Chondrocyte (in vitro differentiated cells): ENCODE measurements at places on chromosomes 3 and 15. TPM values are rescaled to one million over a fixed set of nuclear protein-coding genes. Genes with fewer than 3 reads are reported as not detected.

DNA sequence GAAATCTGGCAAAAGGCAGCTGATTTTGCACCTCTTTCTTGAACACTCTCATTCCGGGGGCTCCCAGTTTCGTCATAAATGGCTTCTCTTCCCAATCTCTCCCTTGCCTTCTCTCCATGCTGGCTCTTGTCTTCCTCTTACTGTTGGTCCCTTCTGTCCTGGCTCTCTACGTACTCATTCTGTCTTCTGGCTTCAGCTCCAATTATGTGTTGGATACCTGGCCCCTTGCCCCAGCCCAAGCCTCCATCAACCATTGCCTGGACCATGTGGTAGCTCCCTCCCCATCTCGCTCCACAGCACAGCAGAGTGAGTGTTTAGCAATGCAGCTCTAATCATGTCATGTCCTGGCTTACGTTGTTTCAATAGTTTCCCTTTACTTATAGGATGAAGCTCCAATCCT lies 21.7 kb upstream of the KY start:
- DNase-seq = no peak

DNA sequence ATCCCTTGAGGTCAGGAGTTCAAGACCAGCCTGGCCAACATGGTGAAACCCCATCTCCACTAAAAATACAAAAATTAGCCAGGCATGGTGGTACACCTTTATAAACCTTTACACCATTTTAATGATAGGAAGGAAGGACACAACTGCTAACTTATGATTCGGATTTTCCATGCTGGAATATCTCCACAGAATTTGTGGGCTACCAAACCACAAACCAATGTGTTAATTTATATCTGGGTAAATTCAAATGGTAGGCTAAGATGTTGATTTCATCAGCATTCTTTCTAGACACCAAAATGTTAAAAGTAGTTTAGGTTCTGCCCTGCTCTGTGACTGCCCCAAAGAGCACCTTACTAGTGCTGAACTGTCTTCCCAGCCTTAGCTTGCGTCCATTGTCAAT lies 72.8 kb downstream of the POLQ start:
- no peak for DNase-seq

DNA sequence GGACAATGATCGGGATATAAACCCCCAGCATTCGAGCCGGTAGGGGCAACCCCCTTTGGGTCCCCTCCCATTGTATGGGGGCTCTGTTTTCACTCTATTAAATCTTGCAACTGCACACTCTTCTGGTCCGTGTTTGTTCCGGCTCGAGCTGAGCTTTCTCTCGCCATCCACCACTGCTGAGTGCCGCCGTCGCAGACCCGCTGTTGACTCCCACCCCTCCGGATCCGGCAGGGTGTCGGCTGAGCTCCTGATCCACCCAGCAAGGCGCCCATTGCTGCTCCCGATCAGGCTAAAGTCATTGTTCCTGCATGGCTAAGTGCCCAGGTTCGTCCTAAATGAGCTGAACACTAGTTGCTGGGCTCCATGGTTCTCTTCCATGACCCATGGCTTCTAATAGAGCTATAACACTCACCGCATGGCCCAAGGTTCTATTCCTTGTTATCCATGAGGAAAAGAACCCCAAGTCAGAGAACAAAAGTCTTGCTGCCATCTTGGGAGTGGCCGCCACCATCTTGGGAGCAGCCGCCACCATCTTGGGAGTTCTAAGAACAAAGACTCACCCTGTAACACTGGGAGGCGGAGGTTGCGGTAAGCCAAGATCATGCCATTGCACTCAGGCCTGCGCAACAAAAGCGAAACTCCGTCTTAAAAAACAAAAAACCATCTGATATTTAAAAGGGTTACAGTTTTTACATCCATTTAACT lies 11.2 kb upstream of the EHHADH start:
- no peak for DNase-seq

GRCh38 chr15:38991126-38991525 lies 426.5 kb upstream of the RASGRP1 start:
- DNase-seq = no peak

DNA sequence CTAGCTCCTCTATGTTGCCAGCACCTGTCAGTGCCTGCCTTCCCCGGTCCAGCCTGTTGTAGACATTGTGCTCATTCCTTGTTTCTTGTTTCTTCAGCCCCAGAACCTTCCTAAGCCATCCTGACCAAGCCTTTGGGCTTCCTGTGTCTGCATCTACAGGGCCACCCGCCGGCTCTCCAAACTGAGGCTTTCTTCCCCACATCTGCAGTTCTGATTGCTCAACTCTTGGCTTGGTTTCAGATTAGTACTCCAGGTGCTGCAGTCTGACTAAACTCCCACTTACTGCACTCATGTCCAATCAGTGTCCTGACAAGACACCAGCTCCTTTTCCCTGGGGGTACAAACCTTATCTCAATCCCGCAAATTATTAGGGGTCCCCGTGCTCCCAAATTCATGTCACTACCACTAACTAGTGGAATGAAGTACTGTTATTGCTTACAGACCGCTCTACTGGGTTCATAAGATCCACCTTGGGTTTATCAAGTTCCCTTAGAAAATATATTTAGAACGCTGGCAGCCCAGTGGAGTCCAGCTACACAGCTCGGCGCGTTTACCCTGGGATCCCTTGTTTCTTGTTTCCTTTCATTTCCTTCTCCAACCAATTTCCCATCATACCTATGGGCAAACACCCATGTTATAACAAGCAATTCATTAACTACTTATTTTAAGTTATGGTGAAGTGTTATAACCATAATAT lies 114.2 kb upstream of the TJP1 start:
- DNase-seq = no peak

Gene A4GNT
- total RNA-seq = not detected in 3 replicates

Gene MESP2
- 0.25 to 0.51 TPM (median 0.36 TPM) in 3 replicates for total RNA-seq

DNA sequence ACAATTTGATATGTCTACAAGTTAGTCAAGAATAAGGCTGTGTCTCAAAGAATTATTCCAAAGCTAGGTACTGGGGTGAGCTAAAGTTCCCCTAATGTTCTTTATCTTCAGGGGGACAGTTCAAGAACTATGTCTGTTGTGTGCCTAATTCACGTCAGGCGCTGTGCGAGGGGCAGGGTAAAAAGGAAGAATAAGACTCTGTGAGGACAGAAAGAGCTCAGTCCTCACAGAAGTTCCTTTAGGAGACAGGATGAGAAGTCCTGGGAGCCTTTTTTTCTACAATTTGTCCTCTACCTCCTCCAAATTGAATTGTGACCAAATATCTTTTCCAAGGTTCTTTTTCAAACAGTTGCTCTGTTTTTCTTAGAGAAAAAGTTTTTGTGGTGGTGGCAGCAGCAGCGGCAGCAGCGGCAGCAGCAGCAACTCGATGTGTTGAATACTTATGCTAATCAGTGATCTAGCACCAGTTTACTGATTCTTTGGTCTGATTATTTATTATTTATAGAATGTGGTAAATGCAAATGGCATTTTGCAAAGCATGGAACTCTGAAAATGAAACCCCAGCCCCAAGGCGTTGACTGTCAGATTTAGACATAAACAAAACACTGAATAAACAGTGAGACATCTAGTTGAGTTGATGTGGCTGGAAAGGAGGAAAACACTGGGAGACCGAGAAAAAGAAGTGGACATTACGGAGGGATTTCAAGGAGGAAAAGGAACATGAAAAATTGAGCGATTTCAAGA lies 88.6 kb downstream of the GTPBP8 start:
- DNase-seq = no peak

GRCh38 chr15:51191072-51191670 lies 96.5 kb upstream of the TNFAIP8L3 start:
- DNase-seq = no peak

GRCh38 chr3:18223571-18223970 lies 201.6 kb downstream of the SATB1 start:
- DNase-seq = no peak

Gene ACAN
- total RNA-seq = 21.5 to 176 TPM (median 171 TPM) in 3 replicates

DNA sequence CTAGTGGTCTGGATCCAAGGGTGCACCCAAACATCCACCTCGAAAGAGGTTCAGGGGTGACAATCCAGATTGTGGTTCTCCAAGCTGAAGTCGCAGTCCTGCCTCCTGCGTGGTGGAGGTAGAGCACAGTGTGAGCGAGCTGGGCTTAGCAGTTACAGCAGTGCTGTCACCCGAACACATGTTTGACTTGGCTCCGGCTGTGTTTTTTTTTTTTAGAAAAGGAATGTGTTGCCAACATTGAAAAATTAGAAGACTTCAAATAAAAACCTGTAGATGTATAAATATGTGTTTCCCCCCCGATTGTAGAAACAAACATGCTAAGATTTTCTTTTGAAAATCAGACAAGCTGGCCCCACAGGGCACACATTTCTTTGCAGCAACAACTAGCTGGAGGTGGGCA lies 530.8 kb downstream of the SHQ1 start:
- no peak for DNase-seq

GRCh38 chr3:48155122-48155521 lies 33.1 kb downstream of the CDC25A start:
- DNase-seq = no peak

DNA sequence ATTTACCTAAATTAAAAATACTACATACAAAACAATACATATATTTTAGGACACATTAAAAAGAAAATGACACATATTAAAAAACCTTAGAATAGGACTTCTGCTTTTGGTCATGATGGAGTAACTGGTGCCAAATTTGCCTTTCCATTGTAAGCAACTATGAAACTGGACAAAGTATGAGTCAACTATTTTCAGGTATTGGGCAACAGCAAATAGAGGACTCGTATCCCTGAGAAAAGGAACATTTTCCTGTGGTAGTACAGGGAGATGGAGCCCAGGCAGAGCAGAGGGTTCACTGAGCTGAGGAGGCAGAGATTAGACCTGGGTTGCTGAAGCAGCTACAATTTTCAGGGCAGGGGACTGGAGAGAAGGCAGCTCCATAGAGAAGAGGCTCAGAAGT lies 14.7 kb downstream of the CCR1 start:
- DNase-seq = no peak

DNA sequence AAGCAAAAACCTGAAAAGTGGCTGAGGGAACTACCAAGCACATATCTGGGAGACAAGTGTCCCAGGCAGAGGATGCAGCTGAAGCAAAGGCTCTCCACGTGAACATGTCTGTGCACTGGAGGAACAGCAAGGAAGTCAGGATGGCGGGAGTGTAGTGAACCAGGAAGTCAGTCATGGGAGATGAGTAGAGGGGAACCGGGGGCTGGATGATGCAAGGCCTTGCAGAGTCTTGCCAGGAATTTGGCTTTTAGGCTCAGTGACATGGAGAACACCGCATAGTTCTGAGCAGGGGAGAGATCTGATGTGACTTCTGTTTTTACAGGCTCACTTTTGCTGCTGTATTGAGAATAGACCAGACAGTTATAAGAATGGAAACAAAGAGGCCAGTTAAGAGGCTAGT lies 19.0 kb downstream of the C2CD4A start:
- no peak for DNase-seq

Gene VIPR1
- total RNA-seq = 5.8 to 17.0 TPM (median 6.1 TPM) in 3 replicates

- DNase-seq = no peak
These were observed 130.0 kb downstream of the FRMD4B start for GRCh38 chr3:69255928-69256327.

- no peak for DNase-seq
These were observed at the start of gene FLNB for GRCh38 chr3:58008141-58009025. Gene FLNB (plus strand): TSS chr3:58008422. CDS start chr3:58008565, 143 bp downstream.

Gene GHSR
- total RNA-seq = not detected in 3 replicates

Gene GRK7
- total RNA-seq = not detected in 3 replicates

DNA sequence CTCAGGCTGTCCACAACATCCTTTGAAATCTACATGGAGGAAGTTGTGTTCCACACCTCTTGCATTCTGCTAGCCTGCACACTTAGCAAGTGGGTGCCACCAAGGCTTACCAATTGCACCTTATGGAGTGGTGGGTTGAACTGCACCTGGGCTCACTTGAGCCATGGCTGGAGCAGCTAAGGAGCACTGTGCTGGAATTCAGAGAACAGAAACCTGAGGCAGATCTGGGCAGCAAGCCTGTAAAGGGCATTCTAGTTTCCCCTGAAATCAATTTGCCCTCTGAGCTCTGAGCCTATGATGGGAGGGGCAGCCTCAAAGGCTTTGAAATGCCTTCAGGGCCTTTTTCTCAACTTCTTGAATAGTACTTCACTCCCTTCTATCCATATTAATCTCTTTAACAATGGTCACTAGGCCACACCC lies 18.0 kb downstream of the BTLA start:
- no peak for DNase-seq

DNA sequence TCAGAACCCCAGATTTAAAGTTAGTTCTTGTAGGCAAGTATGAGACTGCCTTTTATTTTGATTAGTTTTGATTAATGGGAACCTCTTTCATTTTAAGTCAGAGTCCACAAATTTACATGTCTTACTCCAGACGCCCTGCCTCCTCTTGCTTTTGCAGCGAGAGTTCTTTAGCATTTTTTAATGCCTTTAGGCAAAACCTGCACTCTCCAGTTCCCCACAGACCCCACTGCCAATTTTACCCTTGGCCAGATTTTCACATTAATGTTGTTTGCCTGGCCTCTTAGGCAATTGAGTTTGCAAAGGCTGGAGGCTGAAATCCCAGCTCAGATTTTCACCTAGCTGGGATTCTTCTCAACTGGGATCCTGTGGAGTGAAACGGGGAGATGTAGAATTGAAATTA lies 85.8 kb downstream of the GAP43 start:
- no peak for DNase-seq

Gene ZNF80
- total RNA-seq = not detected in 3 replicates

- DNase-seq = no peak
These were observed 14.3 kb upstream of the TGM5 start for GRCh38 chr15:43280996-43281395.
